GF-D8 (cell line): ENCODE measurements at places on chromosomes 12 and 14.

DNA sequence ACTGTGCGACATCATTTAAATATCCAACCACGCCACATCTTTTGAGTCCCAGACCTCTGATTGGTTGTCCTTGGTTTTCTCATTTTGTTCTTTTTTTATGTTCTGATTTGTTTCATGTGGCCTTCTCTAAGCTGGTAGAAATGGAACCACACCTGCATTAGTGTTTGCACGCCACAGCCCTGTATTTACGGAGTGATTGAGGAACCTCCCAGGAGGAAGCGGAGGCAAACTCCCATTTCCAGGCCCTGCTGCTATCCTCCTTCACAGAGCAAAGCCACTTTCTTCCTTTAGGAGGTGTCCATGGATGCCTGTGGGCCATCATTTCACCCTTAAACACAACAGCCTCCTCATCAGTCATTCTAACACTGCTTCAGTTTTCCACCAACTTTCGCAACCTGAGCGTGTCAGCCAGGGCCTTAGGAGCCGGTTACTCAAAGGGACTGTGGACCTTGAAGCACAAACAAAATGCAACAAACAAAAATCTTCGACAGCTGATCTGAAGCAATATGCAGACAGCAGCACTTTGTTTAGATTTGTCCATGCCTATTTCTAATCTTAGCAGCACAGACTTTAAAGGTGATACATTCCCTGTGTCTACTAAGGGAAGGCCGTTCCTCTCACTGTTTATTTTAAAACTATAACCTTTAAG is 1258.1 kb upstream of the TMEM132C start:
- no peak for DNase-seq

DNA sequence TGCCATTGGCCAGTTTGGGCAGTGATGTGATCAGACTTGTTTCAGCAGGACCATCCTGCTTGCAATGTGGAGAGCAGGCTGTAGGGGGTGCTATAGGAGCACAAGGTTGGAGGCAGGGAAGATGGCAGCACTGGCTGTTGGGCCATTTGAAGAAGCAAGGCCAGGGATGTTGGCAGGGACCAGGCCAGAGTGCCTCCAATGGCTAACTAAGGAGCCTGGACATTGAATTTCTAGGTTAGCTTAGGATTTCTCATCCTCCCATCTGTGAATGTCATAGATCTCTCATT is 23.5 kb downstream of the FGF23 start:
- no peak for DNase-seq

DNA sequence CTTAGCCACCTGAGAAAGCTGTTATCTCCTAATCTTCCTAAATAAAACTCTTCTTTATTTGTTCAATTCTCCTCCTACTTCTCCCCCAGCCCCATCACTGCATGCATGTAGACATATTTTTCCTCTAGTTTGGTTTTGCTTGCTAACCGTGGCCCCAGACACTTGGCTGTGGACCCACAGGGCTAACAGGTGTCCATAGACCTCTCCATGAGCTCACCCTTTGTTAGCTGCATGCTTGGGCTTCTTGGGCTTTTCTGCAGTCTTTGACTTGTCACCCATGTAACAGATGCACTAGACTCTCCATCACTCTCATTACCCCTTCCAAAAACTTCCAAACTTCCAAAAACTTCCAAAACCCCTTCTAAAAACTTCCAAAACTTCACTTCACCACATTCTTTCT is 59.2 kb upstream of the PLEKHA5 start:
- DNase-seq = no peak

- DNase-seq = no peak
Measured at GRCh38 chr14:100140452-100141078, 18.9 kb downstream of the DEGS2 start.

GRCh38 chr12:132218915-132219314 is 74.7 kb downstream of the NOC4L start:
- no peak for DNase-seq

- no peak for DNase-seq
Measured at GRCh38 chr12:88546853-88547252, 33.4 kb downstream of the KITLG start.

GRCh38 chr14:73723406-73723796 is 9.2 kb upstream of the PNMA1 start:
- no peak for DNase-seq

- no peak for DNase-seq
Measured at GRCh38 chr12:100753837-100754236, 40.7 kb upstream of the ANO4 start.

DNA sequence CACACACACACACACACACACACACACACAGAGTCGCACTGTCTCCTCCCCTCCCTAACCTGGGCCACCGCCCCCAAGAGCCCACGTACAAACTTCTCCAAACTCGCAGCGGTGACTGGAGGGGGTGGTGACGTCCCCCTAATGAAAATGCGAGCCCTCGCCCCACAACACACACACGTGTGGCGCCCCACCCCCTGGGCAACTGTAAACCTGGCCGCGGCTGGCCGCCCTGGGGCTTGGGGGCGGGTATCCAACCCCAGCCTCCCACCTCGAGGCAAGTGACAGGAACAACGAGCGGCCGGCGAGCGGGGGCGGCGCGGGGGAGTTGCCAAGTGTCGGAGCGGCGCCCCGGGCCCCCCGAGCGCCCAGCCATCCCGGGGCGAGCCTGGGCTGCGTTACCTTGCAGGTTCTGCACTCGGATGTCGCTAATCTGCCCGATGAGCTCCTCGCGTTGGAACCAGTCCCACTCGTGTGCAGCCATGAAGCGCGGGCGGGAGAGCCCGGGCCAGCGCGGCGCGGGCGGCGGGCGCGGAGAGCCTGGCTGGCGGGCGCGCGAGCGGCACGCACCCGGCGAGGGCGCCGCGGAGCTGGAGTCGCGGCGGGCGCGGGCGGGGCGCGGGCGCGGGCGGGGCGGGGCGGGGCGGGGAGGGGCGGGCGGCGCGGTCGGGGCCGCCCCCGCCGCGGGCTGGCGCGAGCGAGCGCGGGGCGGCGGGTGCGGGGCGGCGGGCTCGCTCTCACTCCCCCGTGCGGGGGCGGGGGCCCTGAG is at the start of gene CLMN:
CLMN (minus strand) TSS at position 597 of the 766 bp plus-strand sequence; CDS start at position 481, 116 bp downstream.
- no peak for DNase-seq

DNA sequence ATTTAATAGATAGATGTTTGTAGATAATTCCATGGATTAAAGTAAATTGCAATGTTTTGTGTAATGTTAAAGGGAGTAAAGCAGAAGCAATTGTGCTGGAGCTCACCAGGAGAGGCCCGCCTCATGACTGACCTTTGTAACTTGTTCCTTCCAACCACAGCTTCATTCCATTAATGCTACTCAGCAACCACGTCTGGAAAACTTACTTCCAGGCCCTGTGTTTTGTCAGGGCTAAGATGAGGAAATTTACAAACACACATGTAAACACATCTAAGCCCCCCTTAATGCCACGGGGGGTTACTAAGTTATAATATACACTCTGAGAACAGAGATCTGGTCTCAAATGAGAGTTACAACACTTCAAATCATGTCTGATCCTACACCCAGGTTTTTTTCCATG is 12.4 kb downstream of the LUM start:
- peak; percentile 41 for DNase-seq

GRCh38 chr14:60327447-60328331 is 78.7 kb downstream of the PPM1A start:
- DNase-seq = no peak

GRCh38 chr12:97142737-97143410 is 235.8 kb downstream of the NEDD1 start:
- no peak for DNase-seq

DNA sequence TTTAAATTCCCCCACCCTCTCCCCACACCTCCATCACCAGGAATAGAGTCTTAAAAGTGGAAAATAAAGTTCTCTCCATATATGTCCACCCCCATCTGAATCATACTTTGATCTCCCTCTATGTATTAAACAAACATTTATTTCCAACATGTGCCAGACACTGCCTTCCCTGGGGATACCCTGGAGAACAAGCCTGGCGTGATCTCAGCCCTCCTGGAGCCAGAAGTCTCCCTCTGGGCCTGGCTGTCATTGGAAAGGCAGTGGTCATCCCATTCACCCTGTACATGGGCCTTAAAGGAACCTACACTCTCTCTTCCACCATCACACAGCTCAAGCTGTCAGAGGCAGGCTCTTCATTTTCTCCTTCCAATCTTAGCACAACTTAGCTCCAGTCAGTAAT is 143.6 kb downstream of the EMP1 start:
- no peak for DNase-seq

DNA sequence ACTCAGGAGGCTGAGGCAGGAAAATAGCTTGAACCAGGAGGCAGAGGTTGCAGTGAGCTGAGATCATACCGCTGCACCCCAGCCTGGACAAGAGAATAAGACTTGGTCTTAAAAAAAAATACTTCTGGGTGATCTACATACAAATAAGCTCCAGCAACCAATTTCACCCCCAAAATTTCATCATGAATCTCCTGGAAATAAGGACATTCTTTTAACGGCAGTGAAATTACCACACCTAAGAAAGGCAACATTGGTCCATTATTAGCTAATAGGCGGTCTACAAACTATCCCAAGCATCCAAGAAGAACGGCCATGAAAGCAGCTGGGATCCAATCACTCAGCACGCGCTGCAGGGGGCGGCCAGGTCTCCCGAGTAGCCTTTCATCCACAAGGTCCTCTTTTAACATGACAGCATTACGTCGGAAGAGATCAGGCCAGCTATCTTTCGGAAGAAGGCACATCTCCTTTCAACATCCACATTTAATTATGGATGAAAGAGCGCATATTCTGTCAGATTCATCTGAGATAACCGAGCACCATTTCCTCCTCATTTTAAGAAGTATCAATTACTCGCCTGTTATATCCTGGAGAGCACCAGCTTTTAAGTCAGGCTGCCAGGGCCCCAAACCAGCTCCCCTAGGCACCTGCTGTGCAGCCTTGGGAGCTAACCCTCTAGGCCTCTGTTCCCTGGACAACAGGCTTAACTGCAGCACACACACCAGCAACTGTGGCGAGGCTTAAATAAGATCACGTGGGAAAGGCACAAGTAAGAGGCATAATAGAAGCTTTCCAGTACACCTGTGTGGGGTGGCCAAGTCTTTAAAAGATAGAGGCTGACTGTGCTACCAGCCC is 4.2 kb downstream of the SLC15A4 start:
- no peak for DNase-seq

GRCh38 chr12:69284131-69284530 is 44.8 kb downstream of the CPSF6 start:
- no peak for DNase-seq

- no peak for DNase-seq
Measured at GRCh38 chr14:96512602-96513397, 10.6 kb downstream of the PAPOLA start.

GRCh38 chr14:75338398-75338797 is 59.8 kb downstream of the FOS start:
- no peak for DNase-seq

DNA sequence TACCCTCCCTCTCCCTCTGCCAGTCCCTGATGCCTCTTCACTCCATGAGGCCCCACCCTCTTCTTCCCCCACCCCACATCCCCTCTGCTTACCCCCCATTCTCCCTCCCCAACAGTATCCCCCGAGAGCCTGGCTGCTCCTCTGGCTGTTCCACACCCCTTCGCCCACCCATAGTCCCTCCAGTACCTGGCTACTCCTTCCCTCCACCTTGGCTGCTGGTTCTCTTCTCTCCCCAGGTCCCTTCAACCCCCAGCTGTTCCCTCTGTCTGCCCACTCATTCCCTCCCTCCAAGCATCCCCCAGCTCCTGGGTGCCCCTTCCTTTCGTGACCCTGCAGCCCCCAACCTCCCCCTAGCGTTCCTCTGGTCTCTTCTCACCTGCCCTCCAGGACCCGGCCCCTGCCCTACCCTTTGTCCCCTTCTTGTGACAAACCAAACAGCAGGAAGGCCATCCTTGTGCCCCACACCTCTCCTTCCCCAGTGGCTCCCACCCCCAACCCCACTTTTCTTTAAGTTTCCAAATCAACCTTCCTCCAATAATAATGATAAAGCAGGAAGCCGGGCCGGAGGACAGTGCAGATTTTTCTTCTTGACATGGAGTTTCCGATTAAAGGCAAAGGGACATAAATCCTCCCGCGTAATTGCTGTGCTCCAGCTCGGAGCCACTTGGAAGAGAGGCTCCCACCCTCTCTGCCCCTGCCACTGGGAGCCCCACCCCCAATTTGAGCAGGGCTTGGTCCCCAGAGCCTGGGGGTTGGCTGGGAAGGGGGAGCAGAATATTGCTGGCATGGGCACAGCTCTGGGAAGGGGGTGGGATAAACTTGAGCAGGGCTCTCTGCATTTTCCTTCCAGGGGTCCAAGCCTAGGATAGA is 40.0 kb downstream of the SMUG1 start:
- no peak for DNase-seq

GRCh38 chr12:75642226-75642625 is 130.8 kb upstream of the KRR1 start:
- DNase-seq = no peak

GRCh38 chr12:3545121-3545796 is 54.3 kb downstream of the PRMT8 start:
- no peak for DNase-seq

DNA sequence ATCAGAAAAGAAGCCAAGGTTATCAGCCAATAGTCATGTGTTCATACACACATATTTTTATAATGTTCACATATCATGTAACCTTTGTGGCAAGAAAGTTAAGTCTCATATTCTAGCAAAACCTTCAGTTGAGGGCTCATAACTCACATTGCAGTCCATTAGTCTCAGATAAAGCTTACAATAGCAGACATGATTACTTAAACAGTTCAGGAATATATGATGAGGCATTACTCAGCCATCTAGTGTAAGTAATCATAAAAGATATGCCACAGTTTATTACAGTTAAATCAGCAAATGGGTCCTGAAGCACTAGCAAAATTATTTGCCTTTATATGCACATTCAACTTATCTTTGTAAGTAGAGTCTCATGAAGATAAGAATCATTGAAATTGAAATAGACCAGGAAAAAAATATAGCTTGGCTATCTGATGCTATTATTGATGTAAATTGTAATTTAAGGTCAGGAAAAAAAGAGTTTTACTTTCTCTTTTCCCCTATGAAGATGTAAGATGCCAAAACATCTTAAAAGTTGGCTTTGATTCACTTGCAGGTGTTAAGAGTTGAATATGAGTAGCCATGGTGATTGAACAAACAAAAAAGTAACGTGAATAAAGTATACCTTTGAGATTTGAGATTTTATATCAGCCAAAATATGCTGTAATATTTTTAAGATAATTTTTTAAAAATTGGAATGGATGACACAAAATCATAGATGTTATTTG is 537.0 kb downstream of the SLC6A15 start:
- no peak for DNase-seq

- DNase-seq = no peak
Measured at GRCh38 chr12:2215709-2216560, 163.1 kb downstream of the CACNA1C start.

GRCh38 chr12:14700935-14701334 is 4.5 kb upstream of the GUCY2C start:
- DNase-seq = no peak

- no peak for DNase-seq
Measured at GRCh38 chr12:92621833-92622232, 81.0 kb upstream of the PLEKHG7 start.
